GM10248 (cell line): ENCODE measurements at places on chromosomes 4 and X.

GRCh38 chrX:108199691-108200090, 108.1 kb downstream of the ATG4A start:
- DNase-seq: peak; percentile 11

DNA sequence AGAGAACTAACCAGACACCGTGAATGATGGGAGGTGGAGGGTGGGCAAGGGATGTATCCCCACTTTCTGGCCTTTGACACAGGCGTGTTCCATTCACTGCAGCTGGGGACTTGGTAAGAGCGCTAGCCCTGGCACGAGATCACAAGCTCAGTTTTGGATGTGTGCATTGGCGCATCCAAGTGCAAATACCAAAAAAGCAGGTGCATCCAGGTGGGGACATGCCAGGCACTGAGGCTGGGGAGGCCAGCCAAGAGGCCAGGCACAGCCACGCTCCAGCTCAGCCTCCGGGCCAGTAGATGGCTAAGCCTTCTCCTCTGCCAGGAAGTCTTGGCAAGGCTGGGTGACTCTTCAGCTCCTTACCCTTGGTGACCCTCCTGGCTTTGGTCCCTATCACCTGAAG, 4.4 kb upstream of the ZFP92 start:
- no peak for DNase-seq

- DNase-seq: no peak
These were observed 2.2 kb downstream of the TMEM47 start for GRCh38 chrX:34654696-34655490.

DNA sequence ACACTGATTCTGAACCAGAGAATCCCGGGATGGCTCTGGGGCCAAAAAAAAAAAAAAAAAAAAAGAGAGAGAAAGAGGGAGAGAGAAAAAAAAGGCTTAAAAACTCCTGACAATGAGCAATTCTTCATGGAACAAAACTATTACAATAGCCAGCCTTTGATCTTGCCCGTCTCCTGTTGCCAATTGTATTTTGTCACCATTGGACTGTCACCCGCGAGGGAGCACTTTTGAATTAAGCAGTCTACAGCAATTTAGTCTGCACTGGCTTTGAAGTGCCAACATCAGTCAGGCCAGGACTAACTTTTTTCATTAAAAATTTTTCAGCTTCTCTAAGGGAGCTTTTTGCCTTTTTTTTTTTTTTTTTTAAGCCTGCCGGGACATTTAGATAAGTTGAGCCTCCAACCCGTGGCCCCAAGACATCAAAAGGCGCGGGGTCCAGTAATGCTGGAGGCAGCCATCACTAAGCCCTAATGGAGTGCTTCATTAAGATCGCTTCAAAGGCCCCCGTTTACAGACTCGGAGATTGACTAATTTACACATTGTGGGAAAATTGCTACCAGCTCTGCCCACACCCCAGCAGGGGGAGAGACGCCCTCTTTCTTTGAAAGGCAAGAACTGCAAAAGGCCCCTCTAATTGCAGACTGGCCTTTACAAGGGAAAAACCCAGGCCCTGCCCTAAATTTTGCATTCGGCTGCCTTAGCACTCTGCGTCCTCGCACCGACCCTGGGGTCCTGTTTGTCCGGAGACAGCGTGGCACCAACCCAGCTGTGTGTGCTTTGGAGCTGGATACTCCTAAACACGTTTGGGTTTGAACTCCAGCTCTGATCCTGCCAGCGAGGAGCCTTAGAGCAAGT, 98.1 kb upstream of the MSX1 start:
- no peak for DNase-seq

GRCh38 chr4:2991243-2991642, 27.9 kb downstream of the GRK4 start:
- no peak for DNase-seq

DNA sequence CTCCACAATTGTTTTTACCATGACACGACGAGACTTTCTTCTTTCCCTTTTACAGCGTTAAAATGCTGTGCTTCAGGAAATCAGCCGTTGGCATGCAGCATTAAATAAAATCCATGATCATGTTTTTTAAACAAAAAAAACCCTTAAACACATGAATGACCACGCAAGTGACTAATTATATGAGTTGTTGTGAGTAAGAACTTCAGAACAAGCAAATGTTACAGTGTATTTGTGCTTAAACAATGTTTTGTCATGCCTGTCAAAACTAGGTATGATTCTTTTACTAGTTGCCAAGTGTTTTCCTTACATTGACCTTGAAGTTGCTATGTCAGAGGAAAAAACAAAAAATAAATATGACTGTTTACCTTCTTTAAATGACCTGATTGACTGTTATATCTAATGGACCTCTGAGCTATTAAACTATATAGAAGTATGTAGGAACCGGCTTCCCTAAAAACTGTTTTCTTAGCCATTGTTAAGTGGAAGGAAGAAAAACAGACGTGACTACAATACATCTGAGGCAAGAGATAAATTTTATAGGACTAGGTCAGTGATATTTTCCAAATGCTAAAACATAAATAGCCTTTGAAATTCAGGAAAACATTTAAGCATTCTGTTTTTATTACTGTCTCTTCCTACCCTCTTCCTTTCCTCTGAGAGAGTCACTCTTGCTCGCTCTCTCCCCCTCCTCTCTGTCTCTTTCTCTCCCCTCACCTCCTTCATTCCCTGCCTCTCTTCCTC, 197.1 kb downstream of the PALLD start:
- no peak for DNase-seq

- DNase-seq: no peak
These were observed 12.5 kb downstream of the HPF1 start for GRCh38 chr4:169745291-169745690.

- DNase-seq: no peak
These were observed 404.9 kb downstream of the ZNF674 start for GRCh38 chrX:46140272-46140671.

- DNase-seq: no peak
These were observed 209.0 kb downstream of the PPARGC1A start for GRCh38 chr4:23680671-23681518.

- peak; percentile 78 for DNase-seq
These were observed 14.9 kb downstream of the SNX12 start for GRCh38 chrX:71053217-71053621.

DNA sequence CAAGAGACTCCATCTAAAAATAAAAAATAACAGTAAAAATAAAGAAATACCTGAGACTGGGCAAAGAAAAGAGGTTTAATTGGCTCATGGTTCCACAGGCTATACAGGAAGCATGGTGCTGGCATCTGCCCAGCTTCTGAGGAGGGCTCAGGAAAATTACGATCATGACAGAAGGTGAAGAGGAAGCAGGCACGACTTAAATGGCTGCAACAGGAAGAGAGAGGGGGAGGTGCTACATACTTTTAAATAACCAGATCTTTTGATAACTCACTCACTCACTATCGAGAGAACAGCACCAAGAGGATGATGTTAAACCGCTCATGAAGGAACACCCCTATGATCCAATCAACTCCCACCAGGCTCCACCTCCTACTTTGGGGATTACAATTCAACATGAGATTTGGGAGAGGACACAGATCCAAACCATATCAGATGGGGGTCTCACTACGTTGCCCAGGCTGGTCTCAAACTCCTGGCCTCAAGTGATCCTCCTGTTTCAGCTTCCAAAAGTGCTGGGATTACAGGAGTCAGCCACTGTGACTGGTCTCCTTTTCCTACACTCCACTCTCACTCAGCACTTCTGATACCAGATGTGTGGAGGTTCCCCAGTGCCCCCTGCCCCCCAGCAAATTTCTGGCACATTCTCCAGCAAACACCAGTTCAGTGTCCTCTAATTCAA, 11.9 kb upstream of the ZNF157 start:
- no peak for DNase-seq

DNA sequence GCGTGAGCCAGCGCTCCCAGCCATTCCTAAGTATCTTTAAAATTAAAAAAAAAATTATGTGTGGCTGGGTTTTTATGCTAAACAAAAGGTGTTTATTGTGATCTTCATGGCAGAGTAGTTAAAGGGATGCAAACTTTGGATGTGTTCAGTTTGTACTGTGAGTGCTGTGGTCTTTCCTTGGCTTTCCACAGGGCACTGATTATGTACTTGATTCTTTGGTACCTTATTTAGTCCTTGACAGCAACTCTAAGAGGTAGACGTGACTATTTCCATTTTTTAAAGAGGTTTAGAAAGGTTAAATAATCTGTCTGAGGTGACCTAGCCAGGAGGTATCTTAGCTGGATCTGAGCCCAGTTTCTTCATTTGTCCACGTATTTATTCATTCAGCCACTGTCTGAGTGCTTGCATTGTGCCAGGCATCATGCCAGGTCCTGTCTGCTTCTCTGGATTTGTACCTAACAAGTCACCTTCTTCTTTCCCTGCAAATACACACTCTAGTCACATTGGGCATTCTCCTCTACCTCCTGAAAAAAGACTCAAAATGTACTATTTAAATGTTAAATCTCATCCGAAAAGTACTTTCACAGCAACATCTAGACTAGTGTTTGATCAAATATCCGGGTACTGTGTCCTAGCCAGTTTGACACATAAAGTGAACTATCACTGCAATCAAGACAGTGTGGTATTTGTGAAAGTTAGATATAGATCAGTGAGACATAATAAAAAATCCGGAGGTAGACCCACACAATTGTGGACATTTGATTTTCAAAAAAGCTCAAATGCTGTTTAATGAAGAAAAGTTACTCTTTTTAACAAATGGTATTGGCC, 31.5 kb downstream of the WWC2 start:
- no peak for DNase-seq

- no peak for DNase-seq
These were observed 23.4 kb downstream of the SEPTIN6 start for GRCh38 chrX:119669424-119670037.

DNA sequence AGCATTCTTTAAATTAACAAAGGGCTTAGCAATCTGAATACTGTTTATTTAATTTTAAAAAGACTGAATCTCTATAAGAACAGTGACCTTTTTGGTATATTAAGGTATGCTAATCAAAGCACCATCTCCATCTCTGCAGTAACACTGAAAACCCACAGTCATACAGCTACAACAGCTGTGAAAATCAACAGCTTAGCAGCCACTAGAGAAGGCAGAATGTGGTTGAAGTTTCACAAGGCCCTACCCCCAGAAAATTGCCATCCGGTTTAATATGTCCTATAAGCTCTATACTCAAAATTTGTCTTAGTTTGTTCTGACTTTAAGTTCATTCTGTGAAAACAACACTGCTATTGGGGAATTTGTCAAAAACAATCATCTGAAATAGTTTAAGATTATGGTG, 128.7 kb downstream of the OPHN1 start:
- no peak for DNase-seq

DNA sequence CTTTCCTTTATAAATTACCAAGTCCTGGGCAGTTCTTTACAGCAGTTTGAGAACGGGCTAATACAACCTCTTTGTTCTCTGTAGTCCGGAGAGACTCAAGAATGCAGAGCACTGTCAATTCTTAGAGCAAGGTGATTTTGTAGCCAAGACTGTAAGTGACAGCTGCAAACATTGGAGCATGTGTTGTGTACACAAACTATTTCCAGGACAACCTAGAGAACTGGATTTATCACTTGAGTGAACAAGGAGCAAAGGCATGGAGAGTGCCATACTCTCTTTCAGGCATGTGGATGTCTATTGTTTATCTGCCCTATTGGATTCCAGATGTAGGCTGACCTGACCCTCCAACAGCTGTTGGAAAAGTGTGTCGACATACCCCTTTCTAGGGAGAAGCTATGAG, 153.9 kb downstream of the SPANXN3 start:
- DNase-seq: no peak

DNA sequence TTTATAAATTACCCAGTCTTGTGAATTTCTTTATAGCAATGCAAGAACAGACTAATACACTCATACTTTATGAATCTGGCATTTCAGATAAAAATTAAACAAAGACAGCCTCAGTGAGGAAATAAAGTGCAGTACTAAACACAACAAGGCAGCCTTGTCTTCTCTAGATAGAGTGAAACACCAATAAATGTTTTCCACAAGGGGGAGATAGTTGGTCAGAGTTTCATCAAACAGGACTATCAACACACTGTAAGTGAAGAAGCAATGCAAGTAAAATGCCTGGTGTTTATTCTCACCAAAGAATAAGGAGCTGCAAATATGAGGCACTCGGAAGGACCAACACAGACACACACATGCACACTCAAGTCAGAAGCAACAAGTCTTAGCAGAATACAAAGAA, 62.8 kb downstream of the FAM9B start:
- DNase-seq: no peak

- no peak for DNase-seq
These were observed 64.6 kb upstream of the SH3RF1 start for GRCh38 chr4:169335331-169335730.

DNA sequence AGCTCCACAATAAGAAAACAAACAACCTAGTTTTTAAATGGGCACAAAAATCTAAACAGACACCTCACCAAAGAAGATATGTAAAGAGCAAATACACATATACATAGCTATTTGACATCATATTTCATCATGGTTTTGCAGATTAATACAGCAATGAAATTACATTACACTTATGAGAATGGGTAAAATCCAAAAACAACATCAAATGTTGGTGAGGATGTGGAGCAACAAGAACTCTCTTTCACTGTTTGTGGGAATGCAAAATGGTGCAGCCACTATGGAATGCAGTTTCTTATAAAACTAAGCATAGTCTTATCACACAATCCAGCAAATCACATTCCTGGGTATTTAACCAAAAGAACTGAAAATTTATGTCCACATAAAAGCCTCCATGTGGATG, 25.0 kb downstream of the TLR6 start:
- no peak for DNase-seq
